Cerebellar nuclear complex (tissue), 1 donor: ENCODE measurements at places on chromosomes 7 and 10.
A peak's percentile ranks its signal among the peaks of the same experiment; 100 is the strongest.

DNA sequence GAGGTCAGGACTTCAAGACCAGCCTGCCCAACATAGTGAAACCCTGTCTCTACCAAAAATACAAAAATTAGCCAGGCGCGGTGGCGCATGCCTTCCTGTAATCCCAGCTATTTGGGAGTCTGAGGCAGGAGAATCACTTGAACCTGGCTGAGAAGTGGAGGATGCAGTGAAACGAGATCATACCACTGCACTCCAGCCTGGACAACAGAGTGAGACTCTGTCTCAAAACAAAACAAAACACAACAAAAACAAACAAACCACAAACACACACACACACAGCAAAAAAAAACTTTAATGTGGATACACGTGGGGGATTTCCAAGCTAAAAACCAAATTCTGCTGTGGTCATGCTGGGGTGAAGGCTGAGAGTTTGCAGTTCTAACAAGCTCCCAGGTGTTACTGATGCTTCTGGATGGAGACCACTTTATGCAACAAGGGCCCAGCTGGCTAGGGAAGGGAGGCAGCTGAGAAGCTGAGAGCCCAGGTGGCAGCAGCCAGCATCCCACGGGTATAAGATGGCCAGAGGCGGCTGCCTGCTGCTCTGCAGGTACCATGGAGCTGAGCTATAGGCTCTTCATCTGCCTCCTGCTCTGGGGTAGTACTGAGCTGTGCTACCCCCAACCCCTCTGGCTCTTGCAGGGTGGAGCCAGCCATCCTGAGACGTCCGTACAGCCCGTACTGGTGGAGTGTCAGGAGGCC is at the start of gene ZP3:
Gene ZP3 (plus strand): TSS at position 538 of the 699 bp plus-strand sequence. CDS start 15 bp downstream, at position 553.
- no peak for DNase-seq

- DNase-seq: no peak
Measured at GRCh38 chr7:109456116-109456515, 886.4 kb downstream of the DNAJB9 start.

GRCh38 chr7:78151229-78151628 is 352.7 kb downstream of the PHTF2 start:
- no peak for DNase-seq

GRCh38 chr10:3882855-3883254 is 97.8 kb upstream of the KLF6 start:
- no peak for DNase-seq

DNA sequence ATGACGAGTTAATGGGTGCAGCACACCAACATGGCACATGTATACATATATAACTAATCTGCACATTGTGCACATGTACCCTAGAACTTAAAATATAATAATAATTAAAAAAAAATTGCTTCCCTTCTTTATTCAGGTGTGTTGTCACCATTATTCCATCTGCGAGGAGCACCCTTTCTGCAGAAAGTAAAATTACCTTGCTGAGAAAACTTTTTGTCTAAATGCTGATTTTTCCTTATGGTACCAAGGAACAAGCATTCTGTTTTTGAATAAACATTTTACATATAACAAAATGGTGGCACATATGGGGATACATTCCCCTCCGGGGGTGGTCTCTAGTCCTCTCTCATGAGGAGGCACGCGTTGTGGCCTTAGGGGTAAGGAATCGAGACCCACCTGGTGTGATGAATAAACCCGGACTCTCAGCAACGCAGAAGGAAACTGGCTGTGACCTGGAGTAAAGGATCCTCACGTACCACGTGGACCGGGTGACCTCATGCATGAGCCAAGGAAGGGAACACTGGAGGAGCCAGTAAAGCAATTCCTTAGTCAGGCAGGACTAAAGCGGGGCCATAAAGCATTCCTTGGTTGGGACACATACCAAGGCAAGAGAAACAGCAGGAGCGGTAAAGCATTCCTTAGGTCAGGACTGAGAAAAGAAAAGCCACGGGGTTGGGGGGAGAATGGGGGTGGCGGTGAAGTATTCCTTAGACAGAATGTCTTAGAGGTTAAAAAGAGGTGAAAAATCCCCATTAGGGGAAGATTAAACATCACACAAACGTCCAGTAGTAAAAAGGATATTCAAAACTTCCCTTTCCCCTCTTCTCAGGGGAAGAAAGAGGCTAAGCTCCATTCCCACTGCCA is 20.8 kb upstream of the OPTN start:
- no peak for DNase-seq

GRCh38 chr10:73892310-73893030 is 18.1 kb upstream of the CAMK2G start:
- DNase-seq: no peak

DNA sequence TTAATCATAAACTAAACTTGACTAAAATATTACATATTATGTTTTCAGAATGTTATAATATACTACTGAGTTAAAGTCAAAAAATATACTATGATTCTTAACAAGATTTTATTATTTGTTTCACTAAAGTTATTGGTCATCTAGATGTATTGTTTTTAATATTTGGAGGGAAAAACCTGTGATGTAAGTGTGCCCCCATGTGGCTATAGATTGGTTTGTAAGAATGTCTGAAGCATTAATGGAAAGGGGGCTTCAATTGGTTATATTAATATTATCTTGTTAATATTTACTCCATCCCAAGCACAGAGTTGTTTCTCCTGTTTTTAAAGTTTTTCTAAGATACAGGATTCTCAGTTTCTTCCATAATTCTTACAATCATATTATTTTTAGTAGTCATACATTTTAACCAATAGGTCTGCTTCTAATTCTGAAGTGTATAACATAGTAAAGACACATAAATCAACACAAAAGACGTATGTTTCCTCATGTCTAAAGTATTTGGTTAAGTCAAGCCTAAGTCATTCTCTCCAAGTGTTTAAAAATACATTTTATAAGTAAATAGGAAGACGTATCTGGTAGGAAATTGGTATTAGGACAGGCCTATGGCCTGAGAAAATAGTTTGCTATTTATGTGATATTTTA is 58.0 kb downstream of the GNAT3 start:
- DNase-seq: no peak

- DNase-seq: no peak
Measured at GRCh38 chr10:11184093-11184492, 166.4 kb downstream of the CELF2 start.

GRCh38 chr10:23994459-23995046 is 214.4 kb upstream of the KIAA1217 start:
- no peak for DNase-seq

DNA sequence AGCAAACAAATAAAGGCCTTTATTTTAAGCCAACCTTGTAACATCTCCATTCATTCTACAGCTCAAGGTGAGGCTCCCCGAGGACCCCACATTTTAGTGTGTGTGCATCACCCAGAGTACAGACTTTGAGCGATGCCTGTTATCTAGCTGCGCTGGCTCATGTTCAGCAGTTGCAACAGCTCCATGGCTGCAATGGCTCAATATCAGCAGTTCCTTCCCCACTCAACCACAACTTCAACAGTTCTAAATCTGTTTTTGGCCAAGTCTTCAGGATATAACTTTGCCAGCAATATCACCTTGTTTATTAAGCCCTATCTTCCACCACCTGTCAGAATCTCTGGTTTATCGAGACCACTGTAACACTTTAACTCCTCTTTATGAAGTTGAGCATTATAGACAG is 95.8 kb downstream of the WNT2 start:
- no peak for DNase-seq

DNA sequence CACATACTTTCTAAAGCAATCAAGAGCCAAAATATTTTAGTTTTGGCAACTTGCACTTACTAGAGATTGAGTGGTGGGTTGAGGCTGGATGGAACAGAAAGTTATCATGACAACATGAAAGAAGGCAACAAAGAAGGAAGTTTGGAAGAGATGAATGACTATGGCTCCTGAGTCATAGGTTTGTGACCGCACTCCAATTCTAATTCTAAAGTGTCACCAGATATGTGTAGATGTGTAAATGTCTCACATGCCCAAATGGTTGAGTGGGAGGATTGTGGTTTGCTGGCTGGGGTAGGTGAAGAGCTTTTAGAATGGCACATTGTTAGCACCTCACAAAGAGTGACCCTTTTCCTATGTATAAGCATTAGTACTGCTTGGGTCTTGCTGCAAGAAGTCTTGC is 20.2 kb downstream of the TAS2R16 start:
- no peak for DNase-seq

DNA sequence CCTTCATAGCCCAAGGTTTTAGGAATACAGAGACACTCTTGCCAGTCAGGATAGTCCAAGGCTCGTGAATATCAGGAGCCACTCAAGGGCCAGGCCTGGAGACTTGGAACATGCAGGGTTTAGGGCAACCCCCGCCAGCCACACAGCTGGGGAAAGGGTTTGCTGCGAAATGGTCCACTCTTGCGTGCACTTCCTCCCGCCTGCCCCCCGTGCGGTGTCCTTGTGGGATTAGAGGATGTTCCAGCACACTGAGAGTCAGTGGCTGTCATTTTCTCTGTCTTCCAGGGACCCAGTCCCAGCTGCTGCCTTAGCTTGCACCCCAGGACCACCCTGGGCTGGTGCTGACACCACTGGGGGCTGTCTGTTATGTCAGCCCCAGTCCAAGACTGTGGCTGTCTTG is 38.5 kb downstream of the POR start:
- no peak for DNase-seq

- no peak for DNase-seq
Measured at GRCh38 chr7:152050547-152050971, 25.1 kb downstream of the GALNT11 start.

DNA sequence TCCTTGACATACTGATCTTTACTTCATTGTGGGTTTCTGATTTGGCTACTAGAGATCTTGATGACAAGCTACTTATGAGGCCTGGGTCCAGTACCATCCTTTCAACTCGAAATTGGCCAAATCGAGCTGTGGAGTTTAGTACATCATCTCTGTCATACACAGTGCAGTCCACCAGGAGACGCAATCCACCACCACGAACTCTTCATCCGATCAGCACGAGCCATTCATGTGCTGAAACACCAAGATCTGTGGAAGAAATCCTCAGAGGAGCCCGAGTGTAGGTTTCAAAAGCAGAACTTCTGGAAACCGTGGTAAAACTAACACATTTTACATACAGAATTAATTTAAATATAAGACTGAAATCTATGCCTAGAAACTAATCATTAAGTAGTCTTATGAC is 14.2 kb downstream of the DNAJC9 start:
- no peak for DNase-seq

DNA sequence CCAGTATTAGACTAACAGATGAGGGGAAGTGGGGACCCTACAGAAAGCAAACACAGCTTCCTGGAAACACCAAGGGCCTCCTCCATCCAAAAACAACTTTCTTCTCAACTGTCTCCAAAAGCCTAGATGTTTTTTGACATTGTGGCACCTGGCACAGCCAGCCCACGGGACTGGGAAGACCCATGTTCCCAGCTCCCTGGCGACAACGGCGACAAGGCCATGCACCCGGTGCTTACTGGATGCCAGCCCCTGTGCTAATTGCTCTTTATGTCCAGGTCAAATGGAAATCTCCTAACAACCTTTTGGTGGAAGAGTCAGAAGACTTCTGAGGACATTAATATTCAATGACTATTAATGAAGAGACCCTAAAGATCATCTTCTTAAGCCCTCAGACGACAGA is 7.1 kb downstream of the FGFR2 start:
- no peak for DNase-seq

DNA sequence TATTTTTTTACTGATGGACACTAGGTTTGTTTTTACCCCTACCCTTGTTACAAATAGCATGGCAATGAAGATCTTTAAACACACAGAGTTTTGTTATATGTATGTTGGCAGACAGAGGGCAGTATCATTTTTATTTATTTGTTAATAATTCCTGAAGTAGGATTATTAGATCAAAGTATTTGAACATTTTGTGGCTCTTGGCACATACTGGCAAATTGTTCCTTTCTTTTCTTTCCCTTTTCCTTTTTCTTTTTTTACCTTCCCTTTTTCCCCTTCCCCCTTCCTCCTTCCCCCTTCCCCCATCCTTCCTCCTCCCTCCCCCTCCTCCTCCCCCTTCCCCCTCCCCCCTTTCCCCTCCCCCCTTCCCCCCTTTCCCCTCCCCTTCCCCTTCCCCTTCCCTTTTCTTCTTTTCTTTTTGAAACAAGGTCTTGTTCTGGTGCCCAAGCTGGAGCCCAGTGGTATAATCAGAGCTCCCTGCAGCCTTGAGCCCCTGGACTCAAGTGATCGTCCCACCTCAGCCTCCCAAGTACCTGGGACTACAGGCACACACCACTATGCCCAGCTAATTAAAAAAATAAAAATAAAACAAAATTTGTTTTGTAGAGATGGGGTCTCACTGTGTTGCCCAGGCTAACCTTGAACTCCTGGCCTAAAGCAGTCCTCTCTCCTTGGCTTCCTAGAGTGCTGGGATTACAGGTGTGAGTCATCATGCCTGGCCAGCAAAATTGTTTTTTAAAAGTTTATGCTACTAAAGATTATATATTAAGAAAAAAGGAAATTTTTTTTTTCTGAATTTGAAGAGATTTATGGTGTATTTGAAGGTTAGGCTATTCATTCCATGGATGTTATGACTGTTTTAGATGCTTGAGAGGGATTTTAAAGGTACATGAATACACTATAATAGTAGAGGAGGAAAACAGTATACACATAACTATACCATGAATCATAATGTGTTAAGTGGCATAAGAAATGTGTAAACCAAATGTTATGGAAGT is 39.3 kb downstream of the SEPTIN7 start:
- DNase-seq: no peak

- DNase-seq: no peak
Measured at GRCh38 chr7:98571986-98572385, 45.1 kb upstream of the NPTX2 start.

- no peak for DNase-seq
Measured at GRCh38 chr7:25870574-25870973, 281.4 kb upstream of the NFE2L3 start.

- no peak for DNase-seq
Measured at GRCh38 chr7:105156731-105157130, 142.7 kb downstream of the KMT2E start.

DNA sequence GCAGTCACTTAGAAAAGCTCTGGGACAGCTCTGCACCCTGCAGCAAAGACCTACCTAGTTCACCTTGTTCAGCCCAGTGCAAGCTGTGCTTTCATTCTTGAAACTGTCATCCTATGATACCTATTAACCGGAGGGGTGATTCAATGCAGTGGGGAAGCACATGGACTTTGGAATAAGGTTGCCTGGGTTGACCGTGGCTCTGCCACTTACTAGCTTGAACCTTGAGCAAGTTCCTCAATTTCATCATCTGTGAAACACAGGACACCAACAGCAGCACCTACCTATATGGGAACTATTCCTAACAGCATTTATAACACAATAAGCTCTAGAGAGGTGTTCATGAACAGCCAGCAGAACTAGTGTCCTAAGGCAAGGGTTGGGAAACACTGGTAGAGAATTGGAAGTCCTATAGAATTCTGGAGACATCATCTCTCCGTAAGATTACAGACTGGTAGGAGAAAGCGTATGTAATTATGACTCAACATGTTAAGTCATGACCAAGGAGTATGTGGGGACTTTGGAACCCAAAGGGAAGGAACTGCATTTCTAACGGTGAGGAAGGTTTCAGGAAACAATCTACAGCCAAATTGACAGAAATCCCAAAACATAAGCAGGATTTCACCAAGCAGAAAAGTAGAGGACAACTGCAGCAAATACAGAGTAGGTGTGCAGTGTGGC is 270.0 kb downstream of the USP6NL start:
- no peak for DNase-seq

- DNase-seq: peak; percentile 75
Measured at GRCh38 chr7:4775250-4775847, at the start of gene AP5Z1. Gene AP5Z1 (plus strand): TSS chr7:4775623. CDS start chr7:4775716, 93 bp downstream.

- DNase-seq: no peak
Measured at GRCh38 chr7:2120841-2121830, 111.6 kb downstream of the MAD1L1 start.
